Small intestine (tissue), 16 donors: ENCODE measurements at places on chromosomes 1 and 21.

GRCh38 chr1:211698161-211699026 is 23.0 kb upstream of the NEK2 start:
- DNase-seq = peak; percentile 85

GRCh38 chr1:97837161-97837560 is 83.7 kb downstream of the DPYD start:
- DNase-seq = no peak

- no peak for DNase-seq
Measured at GRCh38 chr1:223775054-223775453, 62.7 kb downstream of the CAPN2 start.

GRCh38 chr21:34846601-34847112 is 177.9 kb downstream of the CLIC6 start:
- DNase-seq = peak; percentile 35

DNA sequence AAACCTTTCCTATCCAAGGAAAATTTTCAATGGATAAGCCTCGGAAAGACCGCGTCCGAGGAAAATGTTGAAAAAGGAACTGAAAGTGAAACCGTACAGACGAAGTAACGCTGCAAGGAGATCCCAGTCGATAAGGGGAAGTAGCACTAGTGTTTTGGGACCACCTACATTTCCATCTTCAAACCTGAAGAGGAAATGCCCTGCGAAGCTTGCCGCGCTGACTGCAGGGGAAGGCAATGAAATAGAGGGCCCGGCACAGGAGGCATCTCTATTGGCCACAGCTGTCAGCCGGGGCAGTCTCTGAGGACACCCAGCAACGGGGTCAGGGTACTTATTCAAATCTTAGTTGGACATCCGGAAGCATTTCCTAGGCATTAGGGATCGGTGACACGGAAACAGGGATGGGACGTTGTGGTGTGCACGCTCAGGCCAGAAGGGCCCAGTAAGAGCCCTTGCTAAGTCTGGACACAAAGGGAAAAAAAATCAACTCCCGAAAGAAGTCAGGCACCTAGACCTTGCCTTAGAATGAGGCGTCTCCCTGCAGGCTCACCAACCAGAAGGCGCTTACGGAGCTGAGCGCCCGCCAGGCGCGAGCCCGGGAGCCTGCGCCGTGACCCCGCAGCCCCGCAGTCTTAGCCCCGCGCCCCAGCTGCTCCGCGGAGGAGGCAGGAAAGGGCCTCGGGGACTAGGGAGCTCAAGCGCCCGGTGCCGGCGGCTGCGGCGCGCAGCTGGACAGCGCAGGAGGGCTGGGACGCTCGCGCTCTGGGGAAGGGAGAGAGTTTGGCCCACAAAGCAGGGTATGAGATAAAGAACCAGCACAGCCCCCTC is 655 bp downstream of the USF1 start:
- peak; percentile 87 for DNase-seq

GRCh38 chr1:107936498-107937481 is 28.2 kb downstream of the VAV3 start:
- no peak for DNase-seq
